ENCODE measurements at places on chromosomes 12 and 14.
A peak's percentile ranks its signal among the peaks of the same experiment; 100 is the strongest.

DNA sequence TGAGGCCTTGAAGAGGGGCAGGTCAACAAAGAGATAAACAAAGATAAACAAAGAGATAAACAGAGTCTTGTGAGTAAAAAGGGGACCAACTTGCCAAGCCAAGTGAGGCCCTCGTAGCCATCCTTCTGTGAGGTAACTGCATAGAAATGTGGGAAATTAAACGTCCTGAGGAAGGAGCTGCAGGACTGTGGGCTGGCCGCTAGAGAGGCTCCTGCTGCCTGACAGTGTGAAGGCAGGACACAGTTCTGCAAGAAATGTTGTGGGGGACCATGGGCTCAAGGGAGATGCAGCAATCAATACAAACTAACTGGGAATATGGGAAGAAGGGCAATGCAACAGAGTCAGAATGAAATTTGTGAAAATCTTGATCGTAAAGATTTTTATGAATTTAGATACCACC, 91.9 kb downstream of the SLC8A3 start:
- no peak for DNase-seq

GRCh38 chr12:118190266-118190665, 54.3 kb downstream of the PEBP1 start:
- DNase-seq, result no peak

DNA sequence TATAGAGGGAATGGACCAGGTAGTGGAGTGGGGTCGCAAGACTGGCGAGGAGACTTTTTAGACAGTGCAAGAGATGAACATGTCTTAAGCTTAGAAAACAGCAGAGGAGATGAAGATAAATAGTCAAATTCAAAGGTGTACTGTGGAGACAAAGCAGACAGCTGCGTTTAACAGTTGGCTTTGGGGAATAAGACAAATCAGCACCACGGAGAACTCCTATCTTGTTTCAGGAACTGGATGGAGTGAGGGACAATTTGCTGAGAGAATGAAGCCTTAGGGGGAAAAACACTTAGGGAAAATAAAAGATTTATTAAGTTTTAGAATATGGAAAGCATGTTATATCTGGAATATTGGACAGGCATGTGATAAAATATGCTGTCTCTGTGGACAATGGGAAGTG, 458.8 kb downstream of the GLT1D1 start:
- DNase-seq, result no peak

DNA sequence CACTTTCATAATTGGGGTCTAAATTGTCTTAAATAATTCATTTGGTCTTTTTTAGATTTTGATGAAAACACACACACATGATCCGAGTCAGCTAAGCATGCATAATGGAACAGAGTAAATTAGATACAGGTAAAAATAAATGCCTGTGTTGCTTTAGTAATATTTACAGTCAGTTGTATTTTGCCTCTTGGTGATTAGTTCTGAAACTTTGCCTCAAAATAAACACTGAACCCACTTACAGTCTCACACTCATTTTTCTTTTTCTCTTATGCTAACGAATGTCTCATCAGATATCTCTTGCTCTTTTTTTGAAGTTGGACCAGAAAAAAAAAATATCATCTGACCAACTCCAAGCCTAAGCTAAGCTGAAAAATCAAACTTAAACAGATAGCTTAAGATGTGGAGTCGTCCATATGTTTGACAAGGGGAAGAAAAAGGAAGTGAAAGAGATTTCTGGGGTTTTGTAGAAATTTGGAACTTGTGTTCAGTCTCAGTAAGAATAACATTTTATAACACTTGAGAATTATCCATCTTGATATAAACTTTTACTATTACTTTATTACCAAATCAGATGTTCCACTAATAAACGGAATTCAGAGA, 592.5 kb downstream of the RPL10L start:
- DNase-seq, result no peak

DNA sequence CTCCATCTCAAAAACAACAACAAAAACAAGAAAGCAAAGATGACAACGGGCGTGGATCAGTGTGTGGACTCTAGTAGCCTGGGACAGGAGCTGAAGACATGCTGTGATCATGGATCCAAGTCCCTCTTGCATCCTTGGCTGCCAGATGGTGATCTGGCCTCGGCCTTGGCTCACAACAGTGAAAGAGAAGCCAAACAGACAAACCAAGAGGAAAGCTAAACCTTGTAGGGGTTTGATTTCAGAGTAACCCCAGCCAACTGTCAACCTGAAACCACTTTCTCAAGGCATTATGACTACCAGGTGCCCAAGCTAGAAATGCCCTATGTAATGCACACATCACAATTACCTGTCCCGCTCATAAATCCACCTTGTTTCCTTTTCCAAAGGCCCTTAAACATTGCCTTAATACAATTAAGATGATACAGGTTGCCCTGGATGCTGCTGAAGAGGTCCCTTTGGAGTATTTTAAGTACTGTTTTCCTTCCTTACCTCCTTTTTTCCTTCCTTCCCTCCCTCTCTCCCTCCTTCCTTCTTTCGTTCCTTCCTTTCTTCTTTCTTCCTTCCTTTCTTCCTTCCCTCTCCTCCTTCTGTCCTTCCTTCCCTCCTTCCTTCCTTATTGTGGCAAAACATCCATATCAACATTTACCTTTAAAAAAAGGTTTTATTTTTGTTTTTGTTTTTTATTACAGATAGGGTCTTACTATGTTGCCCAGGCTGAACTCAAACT, 41.4 kb upstream of the NINJ2 start:
- DNase-seq, result no peak

DNA sequence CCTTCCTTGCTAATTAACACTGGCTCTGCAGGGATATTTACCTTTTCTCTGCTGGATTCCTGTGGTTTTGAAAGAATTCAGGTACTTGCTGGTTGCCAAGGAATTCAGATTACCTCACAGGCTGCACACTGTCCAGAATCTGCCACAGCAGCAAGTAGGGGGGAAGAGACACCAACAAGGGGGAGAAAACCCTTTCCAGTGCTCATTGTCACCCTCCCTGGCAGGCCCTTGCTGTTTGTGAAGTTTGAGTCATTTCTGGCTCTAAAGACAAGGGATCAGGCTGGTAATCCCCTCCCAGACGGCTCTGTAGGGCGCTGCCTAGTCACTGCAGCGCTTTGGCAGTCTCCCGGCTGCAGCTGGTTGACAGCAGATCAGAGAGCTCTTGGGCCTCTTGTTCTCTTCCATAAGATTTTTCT, 50.8 kb downstream of the TTLL5 start:
- DNase-seq, result peak; percentile 90

DNA sequence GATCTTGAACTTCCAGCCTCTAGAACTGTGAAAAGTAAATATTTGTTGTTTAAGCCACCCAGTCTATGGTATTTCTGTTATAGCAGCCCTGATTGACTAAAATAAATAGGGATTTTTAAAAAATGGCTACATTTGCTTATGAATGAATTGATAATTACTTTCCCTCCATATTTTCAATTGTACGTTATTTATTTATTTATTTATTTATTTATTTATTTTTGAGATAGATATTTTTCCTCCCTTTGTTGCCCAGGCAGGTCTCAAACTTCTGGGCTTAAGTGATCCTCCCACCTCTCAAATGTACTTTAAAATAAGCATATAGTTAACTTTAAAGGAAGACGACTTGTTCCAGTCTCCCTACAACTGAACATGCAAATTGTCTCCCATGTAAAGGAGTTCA, 76.0 kb upstream of the HMGA2 start:
- no peak for DNase-seq

DNA sequence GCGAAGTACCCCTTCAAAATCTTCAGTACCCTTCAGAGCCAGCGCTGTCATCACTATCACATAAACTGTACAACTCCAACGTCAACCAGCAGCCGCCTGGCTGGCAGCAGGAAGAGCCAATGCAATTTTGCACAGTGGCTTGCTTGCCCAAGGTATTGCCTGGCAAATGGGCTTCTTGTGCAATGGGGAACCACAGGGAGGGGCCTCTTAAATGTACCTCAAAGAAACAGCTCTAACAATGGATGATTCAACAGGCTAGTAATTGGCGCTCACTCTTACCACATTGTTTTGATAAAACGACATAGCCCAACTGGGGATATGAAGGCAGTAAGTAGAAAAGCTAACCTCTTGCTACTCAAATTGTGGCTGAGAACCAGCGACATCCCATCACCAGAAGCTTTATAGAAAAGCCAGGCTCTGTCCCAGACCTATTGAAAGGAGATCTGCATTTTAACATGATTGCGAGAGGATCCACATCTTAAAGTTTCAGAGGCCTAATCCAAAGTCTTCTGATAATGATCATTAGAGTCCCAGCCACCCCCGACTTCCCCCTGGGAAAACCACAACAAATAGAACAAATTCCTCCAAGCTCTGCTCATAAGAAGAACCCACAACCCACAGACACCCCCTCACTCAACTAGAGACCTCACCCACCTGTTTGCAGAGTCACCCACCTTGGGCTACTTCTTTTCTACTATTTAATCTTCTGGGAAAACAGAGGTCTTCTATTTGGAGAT, 125.3 kb upstream of the HIF1A start:
- peak; percentile 44 for DNase-seq

- no peak for DNase-seq
Observed at GRCh38 chr12:90801776-90802175, 153.2 kb downstream of the CCER1 start.

- no peak for DNase-seq
Observed at GRCh38 chr12:124338448-124338847, 43.6 kb downstream of the RFLNA start.

DNA sequence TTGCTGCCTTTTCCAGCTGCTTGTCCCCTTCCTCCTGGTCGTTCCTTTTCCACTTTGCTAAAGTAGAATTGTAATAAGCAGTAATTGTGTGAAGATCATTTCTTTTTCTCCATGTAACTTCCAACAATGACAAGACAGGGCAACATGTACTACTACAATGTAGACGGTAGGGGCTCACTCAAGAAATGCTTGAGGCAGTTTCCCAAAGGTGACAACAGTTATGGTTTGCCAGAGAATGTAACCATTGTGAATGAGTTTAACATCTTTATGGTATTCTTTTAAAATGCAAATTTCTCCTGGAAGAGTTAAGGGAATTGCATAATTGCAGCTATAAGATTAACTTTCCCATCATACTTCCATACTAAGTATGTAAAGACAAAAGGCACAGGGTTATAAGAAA, 23.8 kb upstream of the PHLDA1 start:
- no peak for DNase-seq

DNA sequence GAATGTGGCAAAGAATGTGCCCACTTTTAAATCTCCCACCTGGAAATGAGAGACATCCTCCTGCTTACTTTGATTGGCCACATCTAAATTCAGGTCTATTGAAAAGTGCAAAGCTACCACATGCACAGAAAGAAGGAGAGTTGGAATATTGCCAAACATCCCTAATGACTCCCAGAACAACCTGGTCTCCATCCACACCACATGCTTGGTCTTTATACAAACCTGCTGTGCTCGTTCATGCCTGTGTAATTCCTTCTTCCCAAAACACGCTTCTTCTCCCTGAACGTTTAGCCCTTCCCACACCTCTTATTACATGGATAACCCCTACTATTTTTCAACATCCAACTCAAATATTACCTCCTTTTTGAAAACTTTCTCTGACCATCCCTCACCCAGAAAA, 66.2 kb upstream of the BCL2L14 start:
- no peak for DNase-seq
